ENCODE measurements at places on chromosomes 3 and 15.
A peak's percentile ranks its signal among the peaks of the same experiment; 100 is the strongest.

DNA sequence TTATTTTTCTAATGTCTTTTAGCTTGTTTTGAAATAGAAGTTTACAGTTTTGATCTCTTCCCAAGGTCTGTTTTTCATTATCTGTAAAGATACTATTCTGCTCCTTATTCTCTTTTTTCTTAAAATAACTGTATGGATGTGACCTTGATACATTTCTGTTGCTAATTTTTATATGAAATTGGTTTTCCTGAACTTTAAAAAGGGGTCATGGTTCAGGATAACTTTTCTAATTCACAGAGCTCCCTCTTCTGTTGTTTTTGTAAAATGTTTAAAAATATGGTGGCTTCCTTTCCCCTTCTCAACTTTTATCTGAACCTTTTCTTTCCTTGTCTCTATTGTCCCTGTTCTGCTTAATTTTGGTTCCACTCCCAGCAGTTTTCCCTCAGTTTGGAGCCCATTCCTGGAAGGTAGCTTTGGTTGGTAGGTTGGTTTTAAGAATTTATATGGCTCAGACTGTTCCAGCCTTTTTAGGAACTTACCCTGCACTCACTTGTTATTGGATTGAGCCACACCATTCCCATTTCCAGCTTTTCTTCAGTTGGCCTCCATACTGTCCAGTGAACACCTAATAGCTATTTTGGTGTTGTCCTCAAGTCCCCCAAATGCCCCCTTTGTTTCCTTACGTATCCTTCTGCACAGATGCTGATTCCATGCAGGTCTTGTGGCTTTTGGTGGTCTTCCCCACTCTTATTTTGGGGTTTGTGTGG lies 70.3 kb downstream of the SLMAP start:
- peak; percentile 20 for DNase-seq

DNA sequence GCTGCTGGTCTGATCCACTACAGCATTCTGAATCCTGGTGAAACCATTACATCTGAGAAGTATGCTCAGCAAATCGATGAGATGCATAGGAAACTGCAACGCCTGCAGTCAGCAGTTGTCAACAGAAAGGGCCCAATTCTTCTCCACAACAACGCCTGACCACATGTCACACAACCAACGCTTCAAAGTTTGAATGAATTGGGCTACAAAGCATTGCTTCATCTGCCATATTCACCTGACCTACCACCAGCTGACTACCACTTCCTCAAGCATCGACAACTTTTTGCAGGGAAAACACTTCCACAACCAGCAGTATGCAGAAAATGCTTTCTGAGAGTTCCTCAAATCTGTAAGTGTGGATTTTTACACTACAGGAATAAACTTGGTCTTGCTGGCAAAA lies 54.7 kb upstream of the C2CD4B start:
- DNase-seq: no peak

DNA sequence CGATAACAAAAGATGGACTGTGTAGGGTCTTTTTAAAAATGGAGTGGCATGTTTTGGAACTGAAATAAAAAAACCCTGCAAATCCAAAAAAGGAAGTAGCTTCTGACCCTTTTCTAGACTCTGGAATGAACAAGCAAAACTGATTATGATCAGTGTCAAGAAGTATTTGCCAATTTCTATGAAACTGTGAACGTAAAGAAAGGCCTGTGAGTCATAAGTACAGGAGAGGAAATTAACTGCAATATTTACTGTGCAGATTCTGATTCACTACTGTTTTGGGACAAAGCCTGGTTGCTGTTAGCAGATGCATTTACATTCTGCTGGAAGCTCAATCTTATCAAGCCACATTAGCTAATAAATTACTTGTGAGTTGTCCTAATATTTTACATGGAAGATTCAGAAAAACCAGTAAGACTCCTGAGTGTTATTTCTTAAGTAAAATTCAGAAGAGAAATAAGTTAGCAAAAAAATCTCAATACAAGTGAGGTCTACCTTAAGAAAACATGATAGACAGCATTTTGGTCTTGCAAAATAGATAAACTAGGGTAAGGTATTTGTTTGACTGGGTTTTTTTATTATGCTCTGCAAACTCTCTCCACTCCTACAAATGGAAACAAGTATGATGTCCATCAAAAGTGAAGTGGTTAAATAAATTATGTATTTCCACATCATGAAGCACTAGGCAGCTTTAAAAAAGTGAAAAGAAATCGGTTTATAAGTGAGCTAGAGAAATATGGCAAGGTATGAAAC lies 90.2 kb upstream of the LMOD3 start:
- DNase-seq: peak; percentile 17

- no peak for DNase-seq
Observed at GRCh38 chr15:92645731-92646130, 9.8 kb downstream of the FAM174B start.

DNA sequence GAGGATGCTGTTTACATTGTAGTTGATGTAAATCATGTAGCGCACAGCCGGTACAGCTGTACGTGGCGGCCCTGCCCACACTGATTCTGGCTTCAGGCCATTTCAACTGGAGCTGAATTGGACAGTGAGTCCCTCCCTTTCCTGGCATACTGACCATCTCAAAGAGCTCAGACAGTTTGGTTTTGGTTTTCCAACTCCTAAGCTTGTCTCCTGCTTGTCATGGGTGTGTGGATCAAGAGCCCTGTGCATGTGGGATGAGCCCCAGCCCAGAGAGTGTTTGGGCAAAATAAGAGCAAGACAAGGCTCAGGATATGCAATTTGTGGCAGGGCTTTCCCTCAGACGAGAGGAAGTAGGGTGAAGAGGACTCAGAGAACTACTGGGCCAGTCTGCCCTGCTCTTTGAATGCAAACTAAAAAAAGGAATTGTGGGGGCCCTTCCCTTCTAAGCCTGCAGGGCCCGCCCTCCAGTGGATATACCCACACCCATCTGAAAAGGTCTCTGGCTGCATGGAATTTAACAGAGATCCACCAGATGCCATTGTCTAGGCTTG lies 13.3 kb downstream of the ITGA11 start:
- no peak for DNase-seq

- no peak for DNase-seq
Observed at GRCh38 chr3:126525853-126526667, 2.1 kb downstream of the CHST13 start.

DNA sequence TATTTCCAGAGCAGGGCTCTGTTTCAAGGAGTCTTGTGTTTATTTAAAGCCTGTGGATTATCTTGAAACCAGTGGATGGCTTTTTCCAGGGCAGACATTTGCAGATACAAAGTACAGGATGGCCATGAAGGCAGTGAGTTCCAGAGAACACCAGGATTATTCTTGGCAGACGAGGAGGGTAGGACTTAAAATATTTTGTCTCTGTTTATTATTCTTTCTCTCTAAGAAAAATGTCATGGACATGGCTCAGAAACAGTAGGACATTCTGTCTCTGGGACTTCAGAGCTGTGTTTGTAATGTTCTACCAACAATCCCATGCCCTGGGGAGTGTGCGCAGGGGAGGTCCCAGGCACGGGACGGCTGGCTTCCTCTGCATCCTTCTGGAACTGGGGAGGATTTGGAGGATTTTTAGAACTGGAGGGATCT lies 125.9 kb downstream of the ATP10A start:
- DNase-seq: no peak

DNA sequence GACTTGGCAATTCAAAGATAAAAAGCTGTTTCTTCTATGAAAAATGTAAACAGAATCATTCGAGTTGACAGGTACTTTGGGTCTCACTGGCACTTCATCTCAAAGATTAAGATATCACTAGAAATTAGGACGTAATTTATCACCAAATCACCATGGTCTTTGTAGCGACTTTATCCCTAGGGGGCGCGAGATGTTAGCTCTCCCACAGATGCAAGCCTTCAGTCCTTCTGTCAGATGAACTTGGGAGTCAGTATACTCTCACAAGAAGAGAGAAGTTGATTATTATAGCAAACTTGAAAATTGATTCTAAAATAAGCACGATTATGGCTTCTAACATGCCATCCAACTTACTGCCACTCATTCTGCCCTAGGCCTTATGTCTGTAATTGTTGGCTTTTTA lies 150.3 kb downstream of the ALCAM start:
- DNase-seq: no peak

GRCh38 chr3:52228266-52228665 lies 2.8 kb upstream of the TLR9 start:
- DNase-seq: no peak

DNA sequence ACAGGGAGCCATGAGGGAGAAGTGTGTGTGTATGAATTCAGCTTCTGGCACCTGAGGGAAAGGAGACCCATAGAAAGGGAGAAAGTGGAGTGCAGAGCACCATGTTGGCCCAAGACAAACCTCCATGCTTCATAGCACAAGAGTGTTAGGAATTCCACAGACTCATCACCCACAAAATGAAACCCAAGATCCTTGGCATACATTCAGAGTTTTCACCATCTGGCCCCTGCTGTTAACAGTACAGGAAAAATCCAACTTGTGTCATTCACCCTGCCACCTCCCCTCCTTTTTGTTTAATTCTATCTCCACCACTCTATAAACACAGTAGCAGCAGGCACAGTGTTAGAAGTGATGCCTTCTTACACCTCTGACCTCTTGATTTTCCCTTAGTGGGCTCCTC lies 60.0 kb upstream of the MNS1 start:
- no peak for DNase-seq

- DNase-seq: no peak
Observed at GRCh38 chr3:66464512-66464894, 36.3 kb downstream of the LRIG1 start.

DNA sequence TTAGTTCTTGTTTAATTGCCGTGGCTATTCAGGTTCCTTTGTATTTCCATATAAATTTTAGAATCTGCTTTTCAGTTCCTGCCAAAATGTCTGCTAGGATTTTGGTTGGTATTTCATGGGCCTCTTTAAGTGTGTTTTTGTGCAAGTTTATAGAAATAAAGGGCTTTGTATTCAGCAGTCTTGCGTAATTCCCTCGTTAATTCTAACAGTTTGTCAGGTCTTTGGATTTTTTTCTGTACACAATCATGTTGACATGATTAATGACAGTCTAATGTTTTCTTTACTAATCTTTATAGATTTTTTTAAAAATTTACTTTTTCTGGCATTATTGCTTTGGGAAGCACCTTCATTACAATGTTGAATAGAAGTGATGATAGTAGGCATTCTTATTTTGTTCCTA lies 120.9 kb downstream of the NEK11 start:
- DNase-seq: no peak

DNA sequence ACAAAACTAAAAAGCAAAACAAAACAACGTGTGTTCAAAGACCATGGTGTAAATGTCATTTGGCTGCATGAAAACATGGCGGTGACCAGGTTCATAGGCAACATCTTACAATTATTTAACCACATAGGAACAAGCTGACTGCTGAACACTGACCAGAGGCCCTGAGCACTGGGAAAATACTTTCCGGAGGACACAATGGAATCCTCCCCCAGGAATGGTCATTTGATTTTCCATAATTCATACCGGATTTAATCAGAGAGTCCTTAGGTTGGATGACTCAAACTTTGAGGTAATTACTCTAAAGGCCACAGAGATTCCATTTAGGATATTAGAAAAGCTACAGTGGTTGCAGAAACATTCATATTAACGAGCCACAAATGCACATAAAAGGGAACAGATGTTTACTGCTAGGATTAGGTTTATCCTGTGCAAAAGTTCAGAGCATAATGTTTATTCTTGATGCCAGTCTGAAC lies 254.7 kb downstream of the NR1D2 start:
- no peak for DNase-seq

GRCh38 chr15:29083858-29084257 lies 185.8 kb downstream of the NSMCE3 start:
- DNase-seq: no peak

- no peak for DNase-seq
Observed at GRCh38 chr3:108100906-108101660, 10.3 kb upstream of the CD47 start.

GRCh38 chr3:70433091-70433490 lies 120.7 kb upstream of the MDFIC2 start:
- DNase-seq: no peak

GRCh38 chr15:67992411-67992810 lies 61.7 kb upstream of the PIAS1 start:
- DNase-seq: no peak
